ENCODE measurements at places on chromosomes 6 and 20.

DNA sequence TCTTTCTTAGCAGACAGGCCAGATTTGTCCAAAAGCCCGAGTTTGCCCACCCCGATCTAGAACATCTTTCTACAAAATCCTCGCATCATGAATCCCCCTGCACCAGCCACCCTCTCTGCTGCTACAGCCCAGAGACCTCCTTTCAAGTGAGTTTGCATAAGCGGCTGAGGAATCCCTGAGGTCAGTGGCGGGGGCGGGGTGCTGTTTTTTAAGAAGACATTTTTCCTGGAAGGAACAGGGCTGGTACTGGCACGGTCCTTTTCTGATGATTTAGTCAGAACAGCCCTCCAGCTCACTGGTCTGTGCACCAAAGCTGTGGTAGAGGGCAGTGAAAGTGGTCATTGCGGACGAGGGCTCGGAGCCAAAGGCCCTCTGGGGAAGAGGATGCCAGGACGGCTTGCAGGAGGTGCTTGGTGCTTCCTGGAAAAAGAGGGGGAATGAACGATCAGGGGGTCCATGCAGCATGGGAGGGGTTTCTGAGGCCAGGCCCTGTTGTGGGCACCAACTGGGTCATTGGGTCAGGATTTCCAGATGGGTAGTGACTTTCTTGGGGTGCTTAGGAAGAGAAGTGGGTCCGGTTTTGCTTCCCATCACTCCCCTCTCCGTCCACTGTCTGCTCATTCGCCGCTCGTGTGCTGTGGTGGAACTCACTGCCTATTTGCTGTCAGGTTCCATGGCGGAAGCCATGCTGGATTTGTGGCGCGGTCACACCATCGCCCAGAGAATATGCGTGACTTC, 50.4 kb downstream of the GNAS-AS1 start:
- DNase-seq = no peak

DNA sequence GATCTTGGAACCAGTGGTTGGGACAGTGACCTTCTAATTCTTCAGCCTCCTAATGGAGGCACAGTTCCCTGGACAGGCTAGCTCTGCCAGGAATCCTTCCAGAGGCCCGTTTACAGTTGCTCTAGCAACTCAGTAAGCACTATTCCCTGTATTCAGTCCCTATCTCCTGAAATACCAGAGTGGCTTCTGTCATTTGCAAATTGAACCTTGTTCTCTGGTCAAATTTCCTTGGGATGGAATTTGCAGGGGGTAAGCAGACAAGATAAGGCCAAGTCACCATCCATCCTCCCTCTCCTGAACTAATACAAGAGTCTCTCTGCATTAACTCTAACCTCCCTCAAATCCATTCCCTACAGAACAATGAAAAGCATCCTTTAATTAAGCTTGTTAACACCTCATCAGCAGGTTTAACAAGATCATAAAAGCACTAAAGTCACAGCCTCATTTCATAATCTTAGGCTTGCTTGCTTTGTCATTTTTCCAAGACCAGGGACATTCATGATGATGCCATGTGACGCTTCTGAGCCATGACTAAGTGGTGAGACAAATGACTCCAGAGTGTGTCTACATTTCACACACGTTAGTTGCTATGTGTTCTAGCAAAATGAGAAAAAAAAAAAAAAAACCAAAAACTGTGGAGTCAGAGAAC, 37.1 kb downstream of the SLC22A23 start:
- no peak for DNase-seq

DNA sequence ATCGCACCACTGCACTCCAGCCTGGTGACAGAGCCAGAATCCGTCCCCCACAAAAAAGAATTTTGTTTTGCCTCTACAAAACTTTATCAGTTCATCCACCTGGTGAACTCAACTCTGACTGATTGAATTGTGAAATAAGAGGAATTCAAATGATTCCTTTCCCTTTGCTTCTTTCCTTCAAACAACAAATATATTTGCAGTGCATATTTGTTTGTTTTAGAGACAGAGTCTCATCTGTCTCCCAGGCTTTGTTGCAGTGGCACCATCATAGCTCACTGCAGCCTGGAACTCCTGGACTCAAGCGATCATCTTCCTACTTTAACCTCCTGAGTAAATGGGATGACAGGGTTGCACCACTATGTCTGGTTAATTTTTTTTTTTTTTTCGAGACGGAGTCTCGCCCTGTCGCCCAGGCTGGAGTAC, 23.2 kb upstream of the PIM1 start:
- no peak for DNase-seq

GRCh38 chr20:52432740-52433139, 241.2 kb upstream of the ZFP64 start:
- DNase-seq = no peak

- DNase-seq = no peak
Measured at GRCh38 chr20:48457193-48458002, 370.4 kb downstream of the PREX1 start.
